Stimulated activated CD4-positive, alpha-beta T cell treated with anti-CD3 and anti-CD28 coated beads, Interleukin-1b, Interleukin-23, amount 100 ng/mL, for 24 hours (primary cell): ENCODE measurements at places on chromosomes 16 and 17.

GRCh38 chr16:81167851-81168250, 70.6 kb upstream of the BCO1 start:
- DNase-seq, result no peak

GRCh38 chr17:50908860-50909764, 43.0 kb upstream of the TOB1 start:
- DNase-seq, result no peak

- DNase-seq, result peak; percentile 26
These were observed 122.4 kb upstream of the NLRP1 start for GRCh38 chr17:5706577-5707210.

DNA sequence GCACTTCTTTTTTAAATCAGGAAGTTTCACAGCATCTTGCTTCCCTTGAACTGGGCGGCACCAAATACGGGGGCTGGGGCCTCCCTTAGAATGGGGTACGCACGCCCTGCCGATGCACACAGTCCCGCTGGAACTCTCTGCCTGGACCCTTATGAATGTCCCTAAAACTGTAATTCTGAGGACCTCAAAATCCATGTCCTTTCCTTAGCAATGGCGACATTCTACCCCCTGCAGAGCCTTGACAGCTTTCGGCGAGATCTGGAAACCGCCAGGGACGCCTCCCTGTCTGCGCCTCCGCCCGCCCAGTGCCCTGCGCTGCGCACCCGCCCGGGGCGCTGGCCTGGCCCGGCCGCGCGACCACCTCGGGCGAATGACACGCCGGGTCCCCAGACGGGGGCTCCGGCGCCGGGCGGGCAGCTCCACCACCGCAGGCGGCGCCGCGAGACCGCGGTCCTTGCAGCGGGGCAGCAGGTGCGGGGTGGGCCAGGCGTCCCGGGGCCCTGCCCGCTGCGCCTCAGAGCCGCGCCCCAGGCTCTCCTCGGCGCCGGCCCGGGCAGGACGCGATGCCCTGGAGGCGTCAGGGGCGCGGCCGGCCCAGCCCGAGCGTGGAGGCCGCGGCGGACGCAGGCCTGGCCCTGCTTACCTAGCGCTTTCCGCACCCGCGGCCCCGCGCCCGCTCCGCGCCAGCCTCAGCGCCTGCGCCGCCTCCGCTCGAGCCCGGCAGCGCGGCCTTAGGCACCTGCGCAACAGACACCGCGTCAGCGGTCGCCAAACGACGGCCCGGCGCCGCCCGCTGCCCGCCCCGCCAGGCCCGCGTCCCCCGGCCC, 548 bp downstream of the HAGH start:
- peak; percentile 59 for DNase-seq

DNA sequence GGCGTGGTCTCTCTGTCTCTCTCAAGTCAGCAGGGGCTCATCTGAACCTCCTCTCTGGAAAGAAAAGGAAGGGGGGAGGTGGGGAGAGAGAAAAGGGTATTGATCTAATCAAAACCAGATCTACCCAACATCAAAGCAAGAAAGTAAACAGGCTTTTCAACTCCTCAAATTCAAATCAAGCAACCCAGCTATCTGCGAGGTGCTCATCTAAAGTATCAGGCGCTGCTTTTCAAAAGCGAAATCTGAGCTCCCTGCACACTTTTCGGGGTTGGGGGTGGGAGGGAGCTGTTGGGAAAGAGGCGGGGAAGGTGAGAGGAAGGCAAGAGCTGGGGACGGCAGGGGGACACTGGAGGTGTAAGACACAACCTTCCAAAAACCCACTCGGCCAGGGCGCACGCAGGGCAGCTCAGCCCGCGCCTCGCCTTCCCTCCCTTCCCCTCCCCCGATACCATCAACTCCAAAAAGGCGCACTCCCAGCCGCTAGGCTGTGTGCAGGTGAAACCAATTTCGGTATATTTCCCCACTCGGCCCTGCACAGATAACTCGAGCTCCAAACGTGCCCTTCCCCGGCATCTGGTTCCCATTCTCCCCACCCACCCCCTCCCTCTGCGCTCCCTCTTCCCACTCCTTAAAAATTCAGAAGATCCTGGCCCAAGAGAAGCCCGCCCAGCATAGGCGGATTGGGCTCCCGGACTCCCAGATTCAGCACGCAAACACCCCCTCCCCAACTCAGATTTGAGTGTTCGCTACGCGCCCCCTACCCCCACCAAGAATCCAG, 2.6 kb downstream of the AXIN2 start:
- DNase-seq, result no peak

DNA sequence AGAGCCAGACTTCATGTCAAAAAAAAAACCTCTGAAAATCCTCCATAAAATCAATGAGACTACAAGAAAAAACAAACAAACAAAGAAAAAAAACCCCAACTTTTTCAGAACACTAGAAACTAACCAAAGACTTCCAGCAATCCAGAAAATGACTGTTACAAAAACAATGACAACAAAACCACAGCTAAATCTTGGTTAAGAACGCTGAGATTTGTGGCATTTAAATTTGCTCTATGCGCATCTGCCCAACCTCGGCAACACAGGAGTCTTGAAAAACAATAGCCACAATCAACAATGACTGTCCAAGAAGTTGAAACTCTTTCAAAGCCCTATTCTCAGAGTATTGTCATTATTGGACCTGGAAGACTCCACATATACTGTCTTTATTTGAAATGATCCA, 402.4 kb downstream of the ZFHX3 start:
- DNase-seq, result no peak

DNA sequence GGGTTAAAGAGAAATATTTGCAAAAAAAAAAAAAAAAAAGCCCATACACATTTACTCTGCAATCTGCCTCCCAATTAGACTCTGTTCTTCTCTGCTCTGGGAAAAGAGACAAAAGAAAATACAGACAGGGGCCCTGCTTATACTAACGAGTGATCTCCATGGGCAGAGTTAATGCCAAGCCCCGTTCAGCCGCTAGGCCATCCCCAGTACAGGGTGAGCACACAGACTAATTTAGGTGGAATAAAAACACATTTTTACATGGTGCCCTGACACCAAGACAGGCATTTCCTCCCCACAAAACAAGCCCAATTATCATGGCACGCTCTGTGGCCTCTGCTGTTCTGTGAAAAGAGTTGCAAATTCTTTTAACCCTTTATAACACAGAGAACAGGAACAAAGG, 356.3 kb upstream of the C16orf82 start:
- DNase-seq, result no peak

DNA sequence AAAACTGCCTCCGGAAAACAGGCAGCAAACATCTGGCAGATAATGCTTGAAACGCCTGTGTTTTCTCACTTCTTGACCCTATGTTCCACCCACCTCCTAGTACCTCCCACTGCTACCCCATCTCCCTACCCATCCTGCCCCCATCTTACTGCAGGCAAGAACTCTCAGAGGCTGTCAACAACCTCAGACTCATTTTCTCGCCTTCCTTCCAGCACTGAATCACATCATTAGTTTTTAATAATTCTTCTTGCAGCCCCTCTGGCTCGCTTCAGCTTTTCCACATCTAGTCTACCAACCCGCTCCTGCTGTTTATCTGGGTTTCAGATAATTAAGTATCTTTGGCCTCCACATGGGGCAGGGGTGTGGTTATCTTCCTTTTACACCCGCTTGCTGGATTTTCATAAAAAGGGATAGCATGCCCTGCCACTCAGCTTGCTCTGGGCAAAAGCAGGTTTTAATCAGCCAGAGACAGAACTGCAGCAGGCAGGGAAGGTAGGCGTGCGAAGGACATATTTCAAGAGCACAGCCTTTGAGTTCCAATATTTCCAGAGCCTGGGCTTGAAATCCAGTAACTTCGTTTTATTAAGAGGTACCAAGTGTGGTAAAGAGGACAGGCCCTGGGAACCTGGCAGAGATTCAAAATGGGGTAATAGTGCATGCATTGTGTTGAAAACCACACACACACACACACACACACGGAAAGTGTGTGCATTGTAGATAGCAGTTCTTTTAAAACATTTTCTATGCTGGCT, 87.5 kb downstream of the BMERB1 start:
- DNase-seq, result no peak

- no peak for DNase-seq
These were observed 21.7 kb upstream of the CDH13 start for GRCh38 chr16:82605076-82605475.

GRCh38 chr16:1471569-1472194, 3.1 kb downstream of the CLCN7 start:
- no peak for DNase-seq

- DNase-seq, result no peak
These were observed 2.2 kb upstream of the PDPK1 start for GRCh38 chr16:2535625-2536013.

DNA sequence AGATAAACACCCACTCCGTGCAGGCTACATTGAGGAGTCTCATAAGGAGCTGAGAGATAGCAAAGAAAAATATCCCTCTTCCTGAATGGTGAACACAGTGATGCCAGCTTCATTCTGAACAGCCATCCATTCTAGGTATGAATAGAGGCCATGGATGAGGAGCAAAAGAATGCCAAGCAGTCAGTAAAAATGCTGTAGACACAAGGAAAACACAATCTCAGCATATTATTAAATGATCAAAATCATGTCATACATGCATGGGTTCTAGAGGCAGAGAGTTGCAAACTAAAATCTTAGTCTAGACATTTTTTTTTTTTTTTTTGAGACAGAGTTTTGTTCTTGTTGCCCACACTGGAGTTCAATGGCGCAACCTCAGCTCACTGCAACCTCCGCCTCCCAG, 313.0 kb downstream of the SOX9 start:
- DNase-seq, result no peak

- DNase-seq, result no peak
These were observed 17.2 kb downstream of the CHCT1 start for GRCh38 chr17:60439501-60439900.

GRCh38 chr16:28208824-28209223, 2.9 kb downstream of the XPO6 start:
- no peak for DNase-seq

DNA sequence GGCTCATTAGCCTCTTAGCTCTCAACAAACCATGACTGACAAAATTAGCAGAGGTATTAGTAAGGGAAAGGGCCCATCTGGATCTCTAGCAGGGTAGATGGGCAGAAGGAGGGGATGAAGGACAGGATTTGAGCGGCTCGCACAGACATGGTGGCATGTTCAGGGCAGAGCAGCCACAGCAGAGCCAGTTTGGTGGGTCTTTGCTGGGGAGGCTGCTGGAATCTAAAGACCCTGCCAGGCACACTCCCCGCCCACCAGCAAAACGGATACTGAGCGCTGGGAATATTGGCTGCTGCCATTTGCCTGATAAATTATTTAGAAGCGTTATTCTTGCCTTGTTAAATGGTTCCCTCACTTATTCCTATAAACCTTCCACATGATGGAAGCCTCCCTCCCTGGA, 20.7 kb upstream of the NAT9 start:
- no peak for DNase-seq

GRCh38 chr17:7888184-7888920, at the start of gene CHD3:
Gene CHD3, plus strand, starts transcription at chr17:7888789. Its CDS starts 212 bp downstream, at chr17:7889001.
- DNase-seq, result no peak

DNA sequence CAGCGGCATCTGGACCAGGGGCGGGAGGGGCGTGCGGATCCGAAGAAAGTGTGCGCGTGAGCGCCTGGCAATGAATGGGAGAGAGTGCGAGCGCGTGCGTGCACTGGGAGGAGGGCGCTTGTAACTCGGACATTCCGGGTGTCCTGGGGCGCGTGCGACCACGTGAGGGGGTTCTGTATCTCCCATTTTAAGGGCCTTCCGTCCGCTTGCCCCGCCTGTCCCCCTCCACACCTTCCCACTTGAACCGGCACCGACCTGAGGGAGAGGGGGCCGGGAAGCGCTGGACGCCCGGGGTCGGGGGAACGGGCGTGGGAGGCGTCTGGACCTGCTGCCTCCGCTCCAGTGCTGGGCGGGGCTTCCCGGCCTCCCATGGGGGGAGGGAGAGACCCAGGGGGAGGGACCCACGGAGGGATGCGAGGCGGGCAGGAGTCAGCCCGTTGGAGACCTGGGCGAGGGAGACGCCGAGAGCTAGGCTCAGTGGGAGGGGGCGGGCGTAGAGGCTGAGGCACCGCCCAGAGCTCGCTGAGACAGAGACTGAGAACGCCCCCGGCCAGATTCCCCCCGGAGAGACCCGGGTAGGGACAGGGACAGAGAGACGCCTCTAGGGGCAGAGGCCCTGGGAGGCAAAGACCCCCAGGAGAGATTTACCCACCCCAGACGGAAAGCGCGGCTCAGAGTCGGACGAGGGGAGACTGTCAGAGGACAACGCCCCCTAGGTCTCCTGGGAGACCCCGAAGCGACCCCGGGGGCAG, at the start of gene KREMEN2:
Gene KREMEN2, plus strand, starts transcription at position 553 of the 752 bp plus-strand sequence. CDS start 246 bp downstream, outside the sequence.
- DNase-seq, result no peak

GRCh38 chr16:10466861-10467260, 81.0 kb downstream of the ATF7IP2 start:
- DNase-seq, result no peak

DNA sequence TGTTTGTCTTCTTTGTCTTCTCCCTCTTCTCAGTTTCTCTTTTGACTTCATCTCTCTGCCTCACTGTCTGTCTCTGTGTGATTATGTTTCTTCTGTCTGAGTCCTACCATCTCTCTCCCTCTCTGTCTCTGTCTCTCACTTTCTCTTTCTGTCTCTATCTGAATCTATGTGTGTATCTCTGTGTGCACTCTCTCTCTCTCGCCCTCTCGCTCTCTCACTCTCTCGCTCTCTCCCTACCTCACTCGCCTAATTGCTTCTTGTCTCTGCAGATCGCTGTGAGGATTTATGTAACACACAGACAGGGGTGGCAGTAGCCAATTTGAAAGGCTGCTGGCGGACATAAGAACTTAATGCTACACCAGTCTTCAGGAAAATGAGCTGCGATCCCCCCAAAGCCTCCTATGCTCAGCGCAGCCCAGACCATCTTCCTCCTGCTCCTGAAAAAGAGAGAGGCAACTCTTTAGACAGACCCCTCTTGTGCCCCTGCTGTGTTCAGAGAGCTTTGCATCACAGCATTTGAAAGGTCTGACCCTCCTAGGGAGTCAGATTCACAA, 140.9 kb downstream of the CCT6B start:
- DNase-seq, result no peak

GRCh38 chr17:78135858-78136500, 5.4 kb downstream of the TMC8 start:
- DNase-seq, result no peak

DNA sequence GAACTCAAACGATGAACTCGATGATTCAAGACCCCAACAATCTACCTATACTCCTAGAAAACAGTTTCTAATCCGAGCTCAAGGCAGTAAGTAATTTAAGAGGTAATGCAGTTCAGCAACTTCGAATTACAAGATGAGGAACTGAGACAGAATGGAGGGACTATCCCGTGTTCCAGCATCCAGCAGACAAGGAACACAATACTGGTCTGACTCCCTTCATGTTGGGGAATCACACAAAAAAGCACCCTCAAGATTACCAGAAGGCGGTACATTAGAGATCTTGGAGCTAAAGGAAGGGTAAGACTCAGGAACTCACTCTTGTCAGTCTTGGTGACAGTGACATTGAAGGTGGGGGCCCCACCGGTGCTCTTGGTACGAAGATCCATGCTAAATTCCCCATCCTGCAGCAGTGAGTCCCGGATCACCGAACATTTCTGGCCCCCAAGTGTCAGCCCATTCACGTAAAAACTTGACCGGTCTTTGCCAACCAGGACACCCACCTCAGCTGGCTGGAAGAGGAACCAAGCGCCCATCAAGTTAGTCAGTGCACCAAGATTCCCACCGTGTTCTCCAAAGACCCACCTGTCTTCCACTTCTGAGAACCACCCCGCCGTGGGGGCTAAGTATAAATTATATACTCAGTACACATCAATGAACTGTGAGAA, 1.9 kb downstream of the PFN1 start:
- DNase-seq, result no peak

GRCh38 chr17:35252651-35253050, 9.8 kb downstream of the SLFN5 start:
- DNase-seq, result no peak
